ENCODE measurements at places on chromosomes 1 and 21.

DNA sequence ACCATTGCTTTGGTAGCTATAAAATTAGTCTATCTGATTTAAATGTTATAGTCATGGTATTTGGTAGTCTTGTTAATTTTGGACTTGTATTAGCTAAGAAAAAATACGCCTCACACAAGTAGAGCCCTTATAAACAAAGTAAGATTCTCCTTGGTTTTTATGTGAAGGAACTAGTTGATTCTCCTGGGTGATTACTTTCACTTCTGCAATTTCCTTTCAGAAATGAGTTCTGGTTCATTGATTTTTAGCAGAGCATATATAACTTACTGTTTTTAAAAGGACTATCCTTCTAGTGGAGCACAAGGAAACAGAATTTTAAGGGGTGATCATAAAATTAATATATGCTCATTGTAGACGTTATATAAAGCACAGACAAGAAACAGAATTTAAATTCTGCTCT lies 120.1 kb downstream of the BACH1 start:
- no peak for DNase-seq

GRCh38 chr1:186027621-186028020 lies 293.4 kb downstream of the HMCN1 start:
- no peak for DNase-seq

DNA sequence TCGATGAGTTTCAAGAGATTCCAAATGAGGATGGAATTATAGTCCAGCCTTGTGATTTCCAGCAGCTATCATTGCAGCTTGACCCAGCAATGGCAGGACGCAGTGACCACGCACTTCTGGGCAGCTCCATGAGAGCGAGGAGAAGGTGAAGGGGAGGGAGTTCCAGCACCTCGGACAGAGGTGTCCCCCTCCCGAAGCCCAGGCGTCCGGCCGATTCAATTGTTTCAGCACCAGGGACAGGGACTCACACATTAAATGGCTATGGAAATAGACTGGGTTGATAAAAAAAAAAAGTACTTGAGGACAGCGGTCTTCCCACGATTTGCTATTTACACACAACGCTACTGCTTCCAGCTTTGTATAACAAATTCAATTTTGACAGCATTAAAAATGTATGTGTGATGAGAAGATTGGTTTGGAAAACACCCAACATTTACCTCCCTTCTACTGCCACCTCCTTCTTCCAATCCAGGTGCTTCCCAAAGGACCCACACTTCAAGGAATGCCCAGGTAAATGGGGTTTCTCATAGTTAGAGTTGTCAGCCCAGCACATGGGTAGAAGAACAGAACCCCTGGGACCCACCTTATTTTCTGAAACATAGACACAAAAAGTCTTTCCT lies 71.8 kb downstream of the DISP3 start:
- DNase-seq, result peak; percentile 45

- no peak for DNase-seq
Observed at GRCh38 chr1:221392453-221392852, 349.4 kb downstream of the DUSP10 start.

DNA sequence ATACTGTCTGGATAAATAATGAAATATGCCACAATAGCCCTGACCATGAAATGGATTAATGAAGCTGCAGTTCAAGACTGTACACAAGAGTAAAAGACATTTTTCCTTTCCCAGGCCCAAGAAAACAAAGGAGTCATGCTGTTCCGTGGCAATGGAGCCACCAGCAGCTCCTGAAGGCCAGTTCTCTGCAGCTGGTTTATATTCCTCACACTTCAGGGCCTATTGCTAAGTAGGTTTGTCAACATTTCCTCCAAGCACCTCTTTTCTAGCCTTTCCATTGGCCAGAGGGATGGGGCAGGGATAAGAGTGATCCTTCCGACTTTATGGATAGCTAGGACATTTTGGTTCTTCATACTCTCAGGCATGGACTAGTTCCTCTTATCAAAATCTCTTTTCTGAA lies 24.2 kb upstream of the RGL1 start:
- DNase-seq, result no peak

DNA sequence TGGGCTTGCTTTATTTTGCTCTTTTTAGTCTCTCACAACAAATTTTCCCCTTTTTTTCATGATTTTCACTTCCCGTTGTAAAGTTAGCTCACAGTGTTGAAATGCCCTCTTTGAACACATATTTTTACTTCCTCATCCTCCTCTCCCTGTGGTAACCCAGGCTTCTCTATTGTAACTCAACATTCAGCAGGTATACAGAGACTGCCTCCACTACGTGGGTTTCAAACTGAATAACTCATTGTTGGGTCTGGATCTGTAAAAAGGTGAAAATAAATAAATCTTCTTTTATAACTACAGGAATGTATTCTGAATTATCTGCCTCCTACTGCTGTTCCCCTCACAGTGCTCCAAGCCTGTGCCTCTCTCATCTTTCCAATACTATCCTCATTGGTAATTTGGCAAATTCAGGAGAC lies 166.4 kb downstream of the RUNX1 start:
- DNase-seq, result no peak

GRCh38 chr1:110205156-110205555 lies 5.0 kb upstream of the KCNC4 start:
- no peak for DNase-seq

GRCh38 chr1:67446893-67447292 lies 16.7 kb upstream of the SERBP1 start:
- no peak for DNase-seq

- no peak for DNase-seq
Observed at GRCh38 chr1:2288816-2289536, 60.9 kb downstream of the SKI start.

- DNase-seq, result no peak
Observed at GRCh38 chr1:103949779-103950178, 200.1 kb downstream of the AMY1C start.
